HTR-8/SVneo (cell line): ENCODE measurements at places on chromosomes 3 and 15.

DNA sequence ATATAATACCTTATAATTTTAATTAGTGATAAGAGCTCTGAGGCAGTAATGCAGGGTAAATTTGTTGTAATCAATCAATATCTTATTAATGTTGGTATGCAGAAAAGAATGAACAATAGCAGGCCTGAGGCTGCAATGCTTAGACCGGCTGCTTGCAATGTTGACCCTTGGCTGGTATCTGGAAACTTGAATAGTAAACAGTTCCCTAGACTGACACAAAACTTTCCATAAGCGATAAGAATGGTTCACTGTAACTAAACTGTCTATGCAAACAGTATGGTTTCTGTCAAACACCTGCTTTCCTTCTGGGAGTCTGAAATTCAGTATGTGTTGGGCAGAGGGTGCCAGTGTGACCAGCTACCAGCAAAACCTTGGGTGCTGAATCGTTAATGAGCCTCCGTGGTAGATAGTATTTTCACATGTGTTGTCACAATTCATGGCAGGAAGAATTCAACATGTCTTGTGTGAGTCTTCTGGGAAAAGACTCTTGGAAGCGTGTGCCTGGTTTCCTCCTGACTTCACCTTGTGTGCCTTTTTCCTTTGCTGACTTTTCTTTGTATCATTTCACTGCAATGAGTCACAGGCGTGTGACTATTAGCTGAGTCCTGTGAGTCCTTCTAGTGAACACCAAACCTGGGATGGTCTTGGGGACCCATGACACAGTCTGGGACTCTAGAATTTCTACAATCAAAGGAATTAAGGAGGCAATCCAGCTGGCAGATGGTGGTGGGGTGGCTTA lies 30.7 kb upstream of the CLRN1 start:
- DNase-seq = no peak

- no peak for DNase-seq
Measured at GRCh38 chr15:85583923-85584390, 203.6 kb downstream of the AKAP13 start.

DNA sequence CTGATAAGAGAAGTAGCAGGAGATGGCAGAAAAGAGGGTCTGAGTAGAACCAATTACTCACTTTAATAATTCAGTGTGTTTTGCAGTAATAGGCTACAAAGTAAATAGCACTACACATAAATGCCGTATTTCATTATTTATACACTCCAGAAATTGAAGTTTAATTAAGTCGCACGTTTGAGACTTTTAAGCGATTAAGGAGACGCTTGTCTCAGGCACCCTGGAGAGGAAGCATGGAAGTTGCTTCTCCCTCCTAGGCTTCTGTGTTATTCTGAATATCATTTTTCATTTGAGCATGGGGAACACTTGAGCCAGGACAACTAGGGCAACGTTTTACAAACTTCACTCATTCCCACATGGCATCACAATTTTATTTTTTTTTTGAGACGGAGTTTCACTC lies 12.2 kb downstream of the GXYLT2 start:
- DNase-seq = no peak

- DNase-seq = no peak
Measured at GRCh38 chr3:42149975-42150374, 58.8 kb downstream of the TRAK1 start.

- peak; percentile 95 for DNase-seq
Measured at GRCh38 chr3:158097593-158098308, 8.5 kb downstream of the SHOX2 start.
